Progenitor cell of endocrine pancreas (in vitro differentiated cells): ENCODE measurements at places on chromosomes 13 and 19. TPM values are rescaled to one million over a fixed set of nuclear protein-coding genes. Genes with fewer than 3 reads are reported as not detected.

OR4F17 gene
- total RNA-seq = not detected in 2 replicates

- no peak overlapping the region for H3K4me3 ChIP-seq
- no peaks in the 10 kb centered on the region for H3K36me3 ChIP-seq
- no peak for DNase-seq
- H3K4me1 ChIP-seq = peaks cover 14% of the 10 kb centered on the region
- no peak overlapping the region for H3K27ac ChIP-seq
- H3K27me3 ChIP-seq = peaks cover 83% of the 10 kb centered on the region
Observed at GRCh38 chr19:13071444-13072187, 31.0 kb downstream of the LYL1 start.

FXYD1 gene
- total RNA-seq = not detected in 2 replicates

HS6ST3 gene
- total RNA-seq = 0.84 and 2.0 TPM in 2 replicates

FFAR2 gene
- total RNA-seq = 1.2 and 1.9 TPM in 2 replicates

LTBP4 gene
- total RNA-seq = 25.4 TPM in 2 replicates

KCNC3 gene
- 19.8 and 23.6 TPM in 2 replicates for total RNA-seq

GRCh38 chr13:89752394-89752793 lies 1595.1 kb upstream of the MIR17HG start:
- H3K27ac ChIP-seq = no peak overlapping the region
- peaks cover 7% of the 10 kb centered on the region for H3K4me1 ChIP-seq
- no peaks in the 10 kb centered on the region for H3K27me3 ChIP-seq
- DNase-seq = no peak

- H3K27me3 ChIP-seq = peaks cover 21% of the 10 kb centered on the region
- no peaks in the 10 kb centered on the region for H3K4me1 ChIP-seq
- no peaks in the 10 kb centered on the region for H3K36me3 ChIP-seq
- DNase-seq = no peak
- no peak overlapping the region for H3K27ac ChIP-seq
- no peak overlapping the region for H3K4me3 ChIP-seq
Observed at GRCh38 chr19:3409346-3410064, 43.1 kb downstream of the NFIC start.

DNA sequence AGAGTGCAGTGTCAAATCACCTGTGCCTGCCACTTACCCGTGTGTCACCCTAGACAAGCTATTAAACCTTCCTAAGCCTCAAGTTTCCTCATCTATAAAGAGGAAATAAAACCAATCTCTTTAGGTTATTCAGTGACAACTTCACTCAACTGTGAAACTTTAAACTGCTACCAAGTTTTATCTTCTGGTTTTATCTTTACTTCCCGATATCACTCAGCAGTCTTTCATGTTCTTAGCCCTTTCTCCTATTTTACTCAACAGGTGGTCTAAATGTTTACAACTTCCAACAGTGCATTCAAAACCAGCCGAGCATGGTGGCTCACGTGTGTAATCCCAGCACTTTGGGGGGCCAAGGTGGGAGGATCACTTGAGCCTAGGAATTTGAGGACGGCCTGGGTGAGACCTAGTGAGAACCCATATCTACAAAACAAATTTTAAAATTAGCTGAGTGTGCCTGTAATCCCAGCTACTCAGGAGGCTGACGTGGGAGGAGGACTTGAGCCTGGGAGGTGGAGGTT lies 59.6 kb downstream of the GPALPP1 start:
- no peaks in the 10 kb centered on the region for H3K36me3 ChIP-seq
- H3K27ac ChIP-seq = no peak overlapping the region
- no peak for DNase-seq

OVOL3 gene
- total RNA-seq = 0.47 TPM in 1 of 2 replicates, not detected in the other

GRCh38 chr13:108700422-108701170 lies 71.2 kb downstream of the MYO16 start:
- no peak overlapping the region for H3K27ac ChIP-seq

DNA sequence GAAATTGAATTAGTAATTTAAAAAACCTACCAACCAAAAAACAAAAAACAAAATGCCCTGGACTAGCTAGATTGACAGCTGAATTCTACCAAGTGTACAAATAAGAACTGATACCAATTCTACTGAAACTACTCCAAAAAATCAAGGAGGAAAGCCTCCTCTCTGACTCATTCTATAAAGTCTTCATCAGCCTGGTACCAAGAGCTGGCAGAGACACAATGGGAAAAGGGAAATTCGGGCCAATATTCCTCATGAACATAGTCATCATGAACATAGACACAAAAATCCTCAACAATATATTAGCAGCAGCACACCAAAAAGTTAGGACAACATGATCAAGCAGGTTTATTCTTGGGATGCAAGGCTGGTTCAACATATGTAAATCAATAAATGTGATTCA lies 2667.7 kb upstream of the PCDH20 start:
- no peaks in the 10 kb centered on the region for H3K4me1 ChIP-seq
- H3K27ac ChIP-seq = no peak overlapping the region
- H3K36me3 ChIP-seq = no peaks in the 10 kb centered on the region
- no peak for DNase-seq
